ENCODE measurements at places on chromosomes 12 and 14. TPM values are rescaled to one million over a fixed set of nuclear protein-coding genes. Genes with fewer than 3 reads are reported as not detected.

- DNase-seq: no peak
Measured at GRCh38 chr12:127519779-127520178, 747.2 kb upstream of the TMEM132C start.

PIK3C2G gene
- total RNA-seq: not detected

ACSS3 gene
- total RNA-seq: not detected

AMDHD1 gene
- total RNA-seq: 1.5 TPM

PTPN21 gene
- total RNA-seq: not detected

TAS2R43 gene
- total RNA-seq: not detected

DNA sequence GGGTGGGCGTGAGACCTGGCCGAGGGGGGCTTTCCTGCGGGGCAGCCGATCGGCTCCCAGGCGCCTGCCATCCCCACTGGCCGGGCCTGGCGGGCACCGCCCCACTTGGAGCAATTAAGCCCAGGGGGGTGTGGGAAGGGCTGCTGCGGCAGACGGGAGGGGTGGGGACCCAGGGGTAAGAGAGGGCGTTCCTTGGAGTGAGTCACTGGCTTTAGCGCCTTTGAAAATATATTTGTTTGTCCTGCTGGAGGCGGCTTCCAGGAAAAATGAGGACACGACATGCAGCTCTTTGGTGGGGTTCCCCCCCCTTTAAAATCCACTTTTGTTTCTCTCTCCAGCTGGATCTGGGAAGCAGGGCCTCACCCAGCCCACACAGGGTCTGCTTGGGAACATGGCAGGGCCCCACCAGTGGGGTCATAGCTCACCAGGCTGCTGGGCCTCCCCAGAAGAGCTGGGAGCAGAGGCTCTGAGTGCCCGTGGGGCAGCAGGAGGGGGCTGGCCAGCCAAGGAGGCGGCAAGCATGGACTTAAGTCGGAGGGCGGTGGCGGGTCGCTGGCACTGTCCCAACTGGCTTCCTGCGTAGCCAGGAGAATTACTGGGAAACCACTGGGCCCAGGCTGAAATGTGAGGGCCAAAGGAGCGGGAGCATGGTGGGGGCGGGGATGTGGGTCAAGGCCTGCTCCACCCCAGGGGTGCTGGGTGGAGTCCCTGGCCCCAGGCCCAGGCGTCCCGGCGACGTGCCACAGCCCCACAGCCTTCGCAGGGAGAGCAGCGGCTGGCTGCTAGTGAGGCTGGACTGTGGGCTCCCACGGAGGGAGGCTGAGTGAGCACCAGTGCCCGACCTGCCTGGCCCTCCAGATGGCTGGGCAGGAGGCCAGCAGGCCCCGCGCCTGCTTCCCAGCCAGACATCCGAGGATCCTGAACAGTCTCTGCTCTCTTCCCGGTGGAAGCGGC lies 128.0 kb downstream of the RFLNA start:
- no peak for DNase-seq

MYF5 gene
- not detected for total RNA-seq

- DNase-seq: no peak
Measured at GRCh38 chr14:96206461-96206860, 1.8 kb downstream of the BDKRB2 start.

BHLHE41 gene
- not detected for total RNA-seq

DNA sequence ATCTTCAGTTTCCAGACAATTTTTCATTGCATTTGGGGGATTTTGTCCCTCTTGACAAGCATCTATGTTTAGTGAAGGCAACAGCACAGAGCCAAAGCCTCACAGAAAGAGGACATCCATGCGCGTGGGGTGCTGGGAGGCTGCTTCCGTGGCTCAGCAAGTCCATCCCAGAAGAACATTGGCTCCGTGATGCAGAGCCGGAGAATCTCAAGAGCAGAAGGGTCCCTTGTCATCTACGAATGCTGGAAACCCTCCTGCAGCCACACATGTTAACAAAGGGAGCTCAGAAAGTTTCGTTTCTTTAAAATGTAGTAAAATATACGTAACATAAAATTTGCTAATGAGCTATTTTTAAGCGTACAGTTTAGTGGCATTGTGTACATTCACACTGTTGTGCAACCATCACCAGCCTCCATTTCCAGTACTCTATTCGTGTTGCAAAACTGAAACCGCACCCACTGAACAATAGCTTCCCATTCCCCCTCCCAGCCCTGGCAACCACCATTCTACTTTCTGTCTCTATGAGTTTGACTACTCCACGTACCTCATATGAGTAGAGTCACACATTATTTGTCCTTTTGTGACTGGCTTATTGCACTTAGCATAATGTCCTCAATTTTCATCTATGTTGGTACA lies 185.9 kb downstream of the TTC7B start:
- peak; percentile 10 for DNase-seq

- DNase-seq: no peak
Measured at GRCh38 chr14:101774814-101775213, 13.3 kb downstream of the PPP2R5C start.

ANKRD33 gene
- not detected for total RNA-seq

Measured in activated CD4-positive, alpha-beta memory T cell treated with anti-CD3 and anti-CD28 coated beads for 36 hours (primary cell).